Dermis blood vessel endothelial cell (primary cell): ENCODE measurements at places on chromosomes 2 and 18.

DNA sequence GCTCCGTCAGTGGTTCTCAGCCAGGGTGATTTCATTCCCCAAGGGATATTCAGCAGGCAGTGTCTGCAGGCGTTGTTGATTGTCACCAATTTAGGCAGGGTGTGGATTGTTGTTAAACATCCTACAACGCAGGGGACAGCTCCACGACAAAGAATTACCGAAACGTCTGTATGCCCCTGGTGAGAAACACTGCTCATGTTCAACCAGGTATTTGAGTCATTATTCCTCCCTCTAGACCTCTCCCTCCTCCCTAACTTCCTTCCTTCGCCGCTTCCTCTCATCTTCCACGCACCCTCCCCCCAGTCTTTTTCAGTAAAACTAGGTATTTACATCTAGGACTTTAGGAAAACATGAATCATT, 50.8 kb downstream of the NCK2 start:
- DNase-seq, result peak; percentile 32

- DNase-seq, result no peak
These were observed 186.8 kb downstream of the DSC3 start for GRCh38 chr18:30855762-30856161.

GRCh38 chr2:202423139-202423538, 47.0 kb downstream of the BMPR2 start:
- no peak for DNase-seq

DNA sequence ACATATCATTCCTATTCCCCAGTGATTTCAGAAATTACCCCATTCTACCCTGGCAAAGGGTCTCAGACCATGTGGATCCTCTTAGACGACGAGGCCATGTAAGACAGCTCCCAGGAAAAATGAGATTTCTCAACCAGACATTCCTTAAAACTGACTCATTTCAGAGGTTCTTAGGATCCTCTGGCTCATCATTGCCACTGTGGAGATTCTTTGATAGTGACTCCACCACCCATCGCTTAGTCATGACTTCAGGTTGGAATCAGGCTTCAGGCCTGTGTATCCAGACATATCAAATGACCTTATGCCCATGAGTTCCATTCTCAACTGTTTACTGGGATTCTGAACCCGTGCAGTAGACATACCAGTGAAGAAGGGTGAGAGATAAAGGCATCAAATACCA, 245.6 kb upstream of the TCF4 start:
- peak; percentile 4 for DNase-seq

GRCh38 chr18:28786926-28787325, 610.0 kb upstream of the CDH2 start:
- DNase-seq, result no peak

GRCh38 chr2:235468978-235469655, 24.7 kb upstream of the AGAP1 start:
- DNase-seq, result peak; percentile 25

DNA sequence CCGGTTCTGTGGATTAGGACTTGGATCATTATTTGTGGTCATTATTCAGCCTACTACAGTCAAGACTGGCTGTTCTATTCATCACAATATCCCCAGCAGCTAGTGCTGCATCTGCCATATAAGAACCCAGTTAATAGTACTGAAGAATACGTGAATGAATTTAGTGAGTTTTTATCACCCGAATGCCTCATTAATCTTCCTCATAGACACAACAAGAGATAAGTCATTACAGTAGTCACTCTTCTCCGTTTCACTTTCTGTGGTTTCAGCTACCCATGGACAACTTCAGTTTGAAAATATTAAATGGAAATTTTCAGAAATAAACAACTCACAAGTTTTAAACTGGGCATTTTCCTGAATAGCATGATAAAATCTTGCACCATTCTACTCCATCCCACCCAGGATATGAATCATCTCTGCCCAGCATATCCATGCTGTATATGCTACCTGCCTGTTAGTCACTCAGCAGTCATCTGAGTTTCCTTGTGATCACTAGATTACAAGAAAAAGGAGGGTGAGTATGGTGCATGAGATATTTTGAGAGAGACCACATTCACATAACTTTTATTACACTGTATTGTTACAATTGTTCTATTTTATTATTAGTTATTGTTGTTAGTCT, 363.7 kb upstream of the CHAC2 start:
- DNase-seq, result no peak

DNA sequence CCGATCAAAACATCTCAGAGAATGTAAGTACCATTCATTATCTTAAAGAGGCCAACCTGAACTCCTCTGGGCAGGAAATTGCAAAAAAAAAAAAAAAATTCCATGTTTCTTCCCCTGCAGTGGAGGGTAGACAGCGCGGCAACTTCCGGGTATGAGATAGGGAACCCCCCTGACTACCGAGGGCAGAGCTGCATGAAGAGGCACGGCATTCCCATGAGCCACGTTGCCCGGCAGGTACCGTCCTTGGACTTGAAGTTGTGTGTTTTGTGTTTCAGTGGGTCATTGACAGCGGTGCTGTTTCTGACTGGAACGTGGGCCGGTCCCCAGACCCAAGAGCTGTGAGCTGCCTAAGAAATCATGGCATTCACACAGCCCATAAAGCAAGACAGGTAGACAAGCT, 7.2 kb downstream of the ACP1 start:
- no peak for DNase-seq

DNA sequence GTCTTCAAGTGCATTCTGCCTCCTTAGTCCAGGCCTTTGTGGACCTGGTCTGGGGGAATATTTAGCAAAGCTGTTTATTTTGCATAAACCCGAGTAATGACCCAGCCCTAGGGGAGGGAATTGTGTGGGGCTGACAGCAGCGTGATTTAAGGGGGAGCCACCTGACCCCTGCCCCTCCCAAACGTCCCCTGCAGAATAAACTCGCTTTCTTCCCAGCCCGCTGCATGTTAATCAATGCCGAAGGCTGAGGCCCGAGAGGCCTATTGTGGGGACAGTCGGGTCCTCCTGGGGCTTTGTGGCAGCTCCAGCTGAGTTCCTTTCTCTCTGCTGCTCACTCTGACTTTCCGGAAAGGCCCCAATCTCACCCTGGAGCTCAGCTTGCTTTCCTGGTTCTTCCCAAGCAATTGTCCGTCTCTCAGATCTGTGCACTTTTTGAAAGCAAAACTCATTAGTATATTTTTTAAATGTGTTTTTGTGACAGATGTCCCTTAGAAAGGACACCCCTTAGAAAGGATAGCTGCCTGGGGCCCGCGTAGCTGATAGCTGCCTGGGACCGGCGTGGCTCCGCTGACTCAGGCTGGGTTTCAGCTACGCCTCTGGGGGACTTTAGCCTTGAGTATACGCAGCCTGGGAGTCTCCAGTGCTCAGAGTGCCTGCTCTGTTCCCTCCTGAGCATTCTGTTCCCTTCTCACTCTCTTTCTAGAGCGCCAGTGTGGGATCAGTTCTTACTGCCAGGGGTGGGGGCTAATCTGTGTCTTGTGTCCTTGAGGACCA, 158.3 kb downstream of the GLI2 start:
- DNase-seq, result no peak

GRCh38 chr18:53441761-53442414, 782.6 kb downstream of the MBD2 start:
- DNase-seq, result no peak

DNA sequence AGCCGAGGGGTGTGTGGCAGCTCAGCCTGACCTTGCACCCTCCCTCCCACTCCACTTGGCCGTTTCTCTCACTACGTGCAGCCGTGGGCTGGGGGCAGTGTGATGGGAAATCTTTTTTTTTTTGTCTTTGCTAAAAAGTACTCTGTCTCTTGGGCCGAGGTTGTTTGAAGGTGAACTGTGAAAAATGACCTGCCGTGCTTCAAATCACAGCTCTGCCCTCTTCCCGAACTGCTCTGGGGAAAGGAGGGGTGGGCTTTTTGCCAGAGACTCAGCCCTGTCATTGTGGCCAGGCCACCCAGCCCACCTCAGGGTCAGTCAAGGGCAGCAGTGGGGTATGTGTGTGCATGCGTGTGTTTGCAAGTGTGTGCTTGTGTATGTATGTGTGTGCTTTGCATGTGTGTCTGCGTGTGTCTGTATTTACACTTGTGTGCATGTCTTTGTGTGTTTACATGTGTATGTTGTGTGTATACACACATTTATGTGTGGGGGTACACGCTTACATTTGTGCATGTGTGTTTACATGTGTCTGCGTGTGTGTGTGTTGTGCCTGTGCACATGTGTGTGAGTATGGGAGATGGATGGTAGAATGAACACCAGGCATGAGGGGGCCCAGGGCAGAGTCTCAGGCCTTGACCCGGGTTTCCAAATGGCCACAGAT, 61.3 kb upstream of the HAAO start:
- no peak for DNase-seq

GRCh38 chr2:149507974-149508373, 79.6 kb downstream of the MMADHC start:
- DNase-seq, result no peak

DNA sequence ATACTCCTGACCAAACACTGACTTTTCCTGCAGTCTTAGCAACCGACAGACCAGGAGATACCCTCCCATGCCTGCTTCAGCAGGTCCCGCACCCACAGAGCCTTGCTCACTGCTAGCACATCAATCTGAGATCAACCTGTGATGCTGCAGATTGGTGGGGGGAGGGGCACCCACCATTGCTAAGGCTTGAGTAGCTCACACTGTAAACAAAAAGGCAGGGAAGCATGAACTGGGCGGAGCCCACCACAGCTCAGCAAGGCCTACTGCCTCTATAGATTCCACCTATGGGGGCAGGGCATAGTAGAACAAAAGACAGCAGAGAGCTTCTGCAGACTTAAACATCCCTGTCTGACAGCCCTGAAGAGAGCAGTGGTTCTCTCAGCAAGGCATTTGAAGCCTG, 109.7 kb downstream of the SP100 start:
- DNase-seq, result no peak

GRCh38 chr2:197777823-197778407, 7.2 kb downstream of the BOLL start:
- DNase-seq, result peak; percentile 67

GRCh38 chr2:160703648-160704585, 210.3 kb upstream of the RBMS1 start:
- no peak for DNase-seq

DNA sequence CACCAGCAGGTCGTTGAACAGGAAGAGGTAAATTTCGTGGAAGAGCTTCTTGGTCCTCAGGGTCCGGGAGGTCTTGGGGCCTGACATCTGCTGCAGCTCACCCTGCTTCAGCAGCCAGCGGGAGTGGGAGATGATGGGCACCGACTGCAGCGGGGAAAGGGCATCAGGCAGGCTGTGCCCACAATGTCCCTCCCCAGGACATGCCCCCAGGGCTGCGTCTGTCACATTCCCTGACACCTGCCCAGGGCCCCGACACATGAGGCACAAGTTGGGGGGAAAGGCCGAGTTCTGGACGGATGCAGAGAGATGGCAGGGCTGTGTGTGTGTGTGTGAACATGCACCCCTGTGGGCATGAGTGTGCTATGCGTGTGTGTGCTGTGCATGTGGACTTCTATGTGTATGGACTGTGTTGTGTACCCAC, 13.9 kb downstream of the SNORC start:
- DNase-seq, result no peak

DNA sequence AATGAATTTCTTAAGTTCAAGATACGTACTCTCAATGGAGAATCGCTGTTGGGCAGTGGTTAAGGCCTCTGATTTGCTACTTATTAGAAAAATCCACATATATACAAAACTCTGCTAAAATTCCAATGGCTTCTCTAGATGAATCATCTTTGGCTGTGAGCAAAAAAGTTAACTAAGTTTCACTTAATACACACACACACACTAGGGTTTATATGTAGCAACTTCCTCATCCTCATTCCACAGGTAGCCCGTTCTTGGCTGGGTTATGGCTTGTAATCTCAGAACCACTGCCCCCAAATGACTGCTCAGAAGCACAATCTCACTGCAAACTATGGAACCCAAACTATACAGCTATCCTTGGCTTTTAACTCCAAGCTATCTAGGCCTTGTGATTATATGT, 99.7 kb downstream of the SMAD2 start:
- DNase-seq, result no peak

DNA sequence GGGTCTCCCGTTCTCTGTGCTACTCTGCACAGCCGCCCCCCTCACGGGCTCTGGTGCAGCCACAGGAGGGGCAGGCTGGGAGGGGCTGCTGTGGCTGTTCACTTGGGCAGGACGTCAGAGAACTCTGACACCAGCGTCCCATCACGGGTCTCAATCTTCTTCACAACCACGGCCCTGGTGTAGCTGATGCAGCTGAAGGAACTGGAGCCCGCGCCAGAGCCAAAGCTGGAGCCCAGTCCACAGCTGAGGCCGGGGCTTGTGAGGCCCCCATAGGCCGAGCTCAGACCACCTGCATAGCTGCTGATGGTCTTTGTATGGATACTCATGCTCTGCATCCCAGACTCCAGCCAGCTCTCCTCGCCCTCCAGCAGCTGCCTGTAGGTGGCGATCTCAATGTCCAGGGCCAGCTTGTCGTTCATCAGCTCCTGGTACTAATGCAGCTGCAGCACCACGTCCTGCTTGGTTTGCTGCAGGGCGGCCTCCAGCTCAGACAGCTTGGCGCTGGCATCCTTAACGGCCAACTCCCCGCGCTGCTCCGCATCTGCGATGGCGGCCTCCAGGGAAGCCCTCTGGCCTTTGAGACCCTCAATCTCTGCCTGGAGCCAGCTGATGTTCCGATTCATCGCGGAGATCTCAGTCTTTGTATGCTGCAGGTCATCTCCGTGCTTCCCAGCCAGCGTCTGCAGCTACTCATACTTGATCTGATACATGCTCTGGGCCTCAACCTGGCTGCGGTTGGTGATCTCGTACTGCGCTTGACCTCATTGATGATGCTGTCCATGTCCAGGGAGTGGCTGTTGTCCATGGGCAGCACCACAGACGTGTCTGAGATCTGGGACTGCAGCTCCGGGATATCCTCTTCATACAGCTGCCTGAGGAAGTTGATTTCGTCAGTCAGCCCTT, 7.4 kb upstream of the DUSP19 start:
- DNase-seq, result peak; percentile 81

DNA sequence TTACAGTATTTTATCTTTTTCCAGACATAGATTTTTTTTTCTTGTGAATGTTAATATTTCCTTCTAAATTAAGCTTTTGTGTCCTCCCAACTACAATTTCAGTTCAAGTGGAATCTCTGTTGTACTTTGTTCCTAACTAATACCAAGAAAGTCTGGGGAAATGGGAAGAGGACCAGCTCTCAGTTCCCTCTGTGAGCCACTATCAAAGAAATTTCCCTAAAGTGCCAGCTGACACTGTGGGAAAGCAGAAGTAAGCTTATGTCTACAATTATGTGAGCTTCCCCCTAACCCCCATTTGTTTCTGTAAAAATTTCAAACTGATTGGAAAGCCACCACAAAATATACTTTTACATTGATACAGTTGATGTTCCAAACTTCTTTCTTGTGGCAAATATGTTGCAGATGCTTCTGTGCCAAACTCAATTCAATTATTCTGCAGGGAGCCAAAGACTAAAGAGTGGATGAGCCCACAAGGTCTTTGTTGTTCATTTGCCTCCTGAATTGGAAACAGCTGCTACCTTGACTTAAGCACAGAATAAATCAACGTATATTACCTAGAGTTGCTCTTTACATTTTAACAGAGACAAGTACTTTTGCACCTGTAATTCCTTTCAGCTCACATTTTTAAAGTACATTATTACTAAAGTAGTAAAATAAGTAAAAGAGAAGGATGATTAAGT, 306.6 kb downstream of the PTH2R start:
- DNase-seq, result no peak

GRCh38 chr2:64404743-64405142, 49.2 kb upstream of the LGALSL start:
- peak; percentile 76 for DNase-seq
